ENCODE measurements at places on chromosomes 6 and 20.

DNA sequence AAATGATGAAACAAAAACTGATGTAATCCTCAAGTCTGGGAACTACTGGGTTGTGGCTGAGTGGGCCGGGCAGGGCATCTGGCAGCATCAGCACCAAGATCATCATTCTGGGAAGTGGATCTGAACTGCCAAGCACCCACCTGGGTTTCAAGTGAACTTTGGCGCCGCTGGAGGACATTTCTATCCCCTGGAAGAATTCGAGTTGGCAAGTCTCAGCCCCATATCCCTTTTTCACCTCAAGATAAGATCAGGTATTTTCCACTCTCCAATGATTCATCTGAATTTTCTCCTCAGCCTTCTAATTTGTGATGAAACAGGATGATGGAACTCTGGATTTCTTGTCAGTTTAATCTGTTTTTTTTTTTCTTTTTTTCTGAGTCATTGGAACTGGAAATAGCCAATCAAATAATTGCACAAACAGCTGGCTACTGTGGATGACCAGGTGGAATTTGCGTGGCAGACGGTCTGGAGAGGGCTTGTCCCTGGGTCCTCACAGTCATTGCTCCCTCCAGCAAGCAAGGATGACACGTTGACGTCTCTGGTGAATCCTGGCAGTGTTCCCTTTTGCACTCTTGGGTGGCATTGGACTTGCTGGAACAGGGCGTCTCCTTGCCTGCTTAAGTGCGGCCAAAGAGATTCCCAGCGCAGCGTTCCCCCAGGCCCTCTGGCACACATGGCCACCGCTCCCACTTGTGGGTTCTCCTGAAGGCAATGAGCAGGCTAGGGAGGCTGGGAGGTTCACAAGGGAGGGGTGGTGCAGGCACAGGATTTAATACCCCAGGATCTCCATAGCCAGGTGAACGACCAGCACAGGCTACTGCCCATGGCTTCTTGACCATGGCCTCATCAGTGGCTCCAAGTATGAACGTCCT, 80.4 kb downstream of the DHX35 start:
- DNase-seq = no peak

- no peak for DNase-seq
Observed at GRCh38 chr6:170057961-170058877, 232.7 kb downstream of the DLL1 start.

DNA sequence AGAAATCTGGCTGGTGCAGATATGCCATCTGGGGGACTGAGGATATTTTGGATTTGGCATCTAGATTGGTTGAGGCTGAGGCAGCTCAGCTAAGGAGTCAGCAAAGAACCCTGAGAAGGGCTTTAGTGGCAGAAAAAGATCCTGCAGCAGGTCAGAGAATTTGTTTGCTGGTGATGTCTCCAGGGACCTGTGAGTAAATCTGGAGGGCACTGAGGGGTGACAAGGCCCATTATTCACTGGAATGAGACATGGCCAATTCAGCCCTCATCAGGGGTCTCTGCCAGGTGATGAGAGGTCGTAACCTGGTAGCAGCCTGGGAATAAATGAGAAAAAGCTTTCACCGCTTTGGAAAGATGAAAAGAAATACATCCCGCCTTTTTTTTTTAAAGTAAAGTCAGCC, 118.3 kb upstream of the FBXL4 start:
- DNase-seq = no peak

DNA sequence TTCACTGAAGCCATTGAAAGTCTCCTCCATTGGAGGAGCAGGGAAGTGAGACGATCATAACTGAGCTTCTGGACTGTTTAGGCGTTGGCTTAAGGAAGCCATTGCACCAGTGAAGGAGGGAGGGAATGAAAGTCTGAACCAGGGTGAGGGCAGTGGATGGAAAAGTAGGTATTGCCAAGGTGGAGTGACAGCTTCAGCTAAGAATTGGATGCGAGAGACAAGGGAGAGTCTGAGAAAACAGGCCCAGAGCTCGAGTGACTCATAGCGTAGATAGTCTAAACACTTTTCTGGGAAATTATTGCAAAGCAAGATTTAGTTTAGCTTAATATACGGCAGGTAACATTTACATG, 4.5 kb downstream of the DSP start:
- DNase-seq = no peak

DNA sequence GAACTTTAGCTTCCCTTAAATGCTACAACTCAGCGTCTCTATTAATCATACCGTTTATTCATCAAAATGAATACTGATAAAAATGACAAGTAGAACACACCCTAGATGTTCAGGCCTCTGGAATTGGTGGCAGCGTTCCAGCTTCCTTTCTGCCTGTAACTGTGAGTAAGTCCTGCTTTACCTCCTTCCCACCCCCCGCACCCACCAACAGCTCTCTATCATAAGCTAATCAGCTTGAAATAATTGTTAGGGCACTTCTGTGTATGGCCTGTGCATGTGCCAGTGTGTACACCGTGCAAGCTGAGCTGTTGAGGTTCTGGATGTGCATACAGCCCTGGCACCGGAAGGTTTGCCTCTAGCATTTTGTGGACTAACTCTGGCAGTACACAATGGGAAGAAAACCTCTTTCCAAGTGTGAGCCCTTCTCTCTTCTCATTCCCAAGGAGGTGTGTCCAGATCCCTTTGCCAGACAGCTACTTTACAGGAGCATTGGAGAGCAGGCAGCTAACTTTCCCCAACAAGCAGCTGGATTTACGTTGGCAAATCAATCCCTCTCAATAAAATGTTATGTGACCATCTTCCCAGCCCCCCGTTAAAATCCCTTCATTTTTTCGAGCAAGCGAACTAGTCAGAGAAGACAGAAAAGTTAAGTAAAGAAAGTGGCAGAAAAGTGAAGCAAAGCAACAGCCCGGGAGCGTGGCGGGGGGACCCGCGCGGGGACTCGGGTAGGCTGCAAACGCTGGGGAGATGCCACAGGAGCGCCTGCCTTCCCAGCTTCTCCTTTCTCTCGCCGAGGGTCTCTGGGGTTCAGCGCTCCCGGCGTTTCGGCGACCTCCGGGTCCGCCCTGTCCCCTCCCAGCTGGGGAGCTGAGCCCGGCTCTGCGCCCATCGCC, 803 bp upstream of the ADGRG6 start:
- no peak for DNase-seq

- no peak for DNase-seq
Observed at GRCh38 chr6:146962329-146962728, 241.9 kb upstream of the STXBP5 start.

DNA sequence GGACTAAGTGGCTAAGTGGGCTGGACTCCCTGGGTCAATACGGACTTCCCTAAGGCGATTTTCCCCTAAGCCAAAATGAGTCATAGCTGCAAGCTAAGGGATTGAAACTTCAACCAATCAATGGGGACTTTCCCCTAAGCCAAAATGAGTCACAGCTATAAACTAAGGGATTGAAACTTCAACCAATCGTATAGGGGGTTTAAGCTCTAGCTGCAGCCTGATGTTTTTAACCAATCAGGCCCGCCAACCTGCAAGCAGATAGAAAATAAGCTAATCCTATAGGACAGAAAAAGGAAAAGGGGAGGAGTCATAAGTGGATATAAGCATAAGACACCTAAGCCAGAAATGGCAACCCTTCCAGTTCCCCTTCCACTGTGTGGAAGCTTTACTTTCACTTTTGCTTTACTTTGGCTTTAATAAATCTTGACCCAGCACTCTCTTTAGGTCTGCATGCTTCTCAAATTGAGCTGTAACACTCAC, 655.0 kb upstream of the HS3ST5 start:
- DNase-seq = no peak

- DNase-seq = no peak
Observed at GRCh38 chr6:161200610-161201370, 73.1 kb downstream of the AGPAT4 start.

DNA sequence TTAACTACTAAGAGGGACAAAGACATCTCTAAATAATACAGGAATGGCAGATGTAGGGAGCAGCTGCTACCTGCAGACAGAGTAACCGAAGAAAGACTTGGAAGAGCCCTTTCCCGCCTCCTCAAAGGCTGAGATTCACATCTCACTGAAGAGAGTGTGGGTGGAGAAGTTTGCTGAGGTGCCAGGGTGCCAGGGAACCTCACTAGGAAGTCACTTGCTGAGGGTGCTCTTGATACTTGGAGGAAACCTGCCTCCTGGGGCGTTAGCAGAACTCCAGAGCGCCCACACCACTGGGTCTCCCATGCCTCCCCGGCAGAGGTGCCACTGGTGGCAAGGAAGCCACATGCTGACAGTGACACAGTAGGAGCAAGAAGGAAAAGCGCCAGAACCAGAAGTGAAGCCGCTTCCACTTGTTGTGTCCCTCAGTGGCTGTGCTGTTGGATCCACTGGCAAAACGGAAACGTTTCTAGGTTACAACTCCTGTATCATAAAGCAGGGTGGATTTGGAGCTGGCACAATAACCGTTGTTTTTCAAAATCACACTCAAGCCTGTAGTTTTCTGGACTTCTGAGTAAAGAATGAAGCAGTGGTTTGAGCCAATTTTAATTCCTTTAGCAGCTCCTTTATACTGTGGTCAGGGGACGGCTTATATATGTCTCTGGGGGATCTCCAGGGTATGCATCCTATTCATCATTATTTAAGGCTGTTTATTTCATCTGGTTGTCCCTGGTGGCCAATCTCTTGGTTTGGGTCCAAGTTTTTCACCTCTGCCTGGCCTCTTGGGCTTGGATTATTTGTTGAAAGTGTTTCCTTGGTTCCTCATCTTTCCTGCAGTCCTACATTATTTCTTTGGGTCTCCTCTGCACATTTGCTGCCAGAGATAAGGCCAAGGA, 64.5 kb downstream of the CDC5L start:
- DNase-seq = no peak

GRCh38 chr6:37653933-37654565, 43.6 kb downstream of the MDGA1 start:
- DNase-seq = no peak

Data from substantia nigra (tissue), 51 donors.